ENCODE measurements at places on chromosomes 12 and 14.

GRCh38 chr12:31896514-31897039 is 62.6 kb upstream of the RESF1 start:
- no peak for DNase-seq

DNA sequence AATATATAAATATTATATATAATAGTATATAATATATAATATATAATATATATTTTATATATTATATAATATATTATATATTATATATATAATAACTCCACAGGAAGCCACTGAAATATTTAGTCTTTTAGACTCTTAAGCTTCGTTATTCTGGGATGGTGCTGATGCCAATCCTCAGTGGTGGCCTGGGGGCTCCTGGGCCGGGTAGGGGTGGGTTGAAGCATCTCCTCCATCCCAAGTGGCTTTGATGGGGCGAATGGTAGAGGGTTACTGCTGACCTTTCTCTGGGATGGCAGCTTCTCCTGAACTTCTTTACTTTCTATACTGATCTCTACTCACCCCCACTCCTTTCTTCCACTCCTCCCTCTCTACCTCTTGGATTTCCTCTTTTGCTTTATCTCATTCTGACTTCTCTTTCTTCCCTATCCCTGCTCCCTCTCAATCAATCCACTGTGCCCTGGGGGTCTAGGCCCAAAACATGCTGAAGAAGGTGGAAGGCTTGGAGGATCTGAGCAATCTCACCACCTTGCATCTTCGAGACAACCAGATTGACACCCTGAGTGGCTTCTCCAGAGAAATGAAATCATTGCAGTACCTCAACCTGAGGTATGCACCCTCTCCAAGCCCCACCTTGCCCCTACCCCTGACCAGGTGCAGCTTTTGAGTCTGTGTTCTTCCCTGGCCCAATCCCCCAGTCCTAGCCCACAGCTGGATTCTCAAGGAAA is 4.8 kb upstream of the ENO2 start:
- no peak for DNase-seq

GRCh38 chr12:120234643-120235368 is 30.7 kb downstream of the PXN start:
- peak; percentile 73 for DNase-seq

- no peak for DNase-seq
Measured at GRCh38 chr14:34750670-34751069, 36.3 kb upstream of the CFL2 start.

- DNase-seq, result no peak
Measured at GRCh38 chr12:95764848-95765247, 25.7 kb downstream of the NTN4 start.

- no peak for DNase-seq
Measured at GRCh38 chr12:121740847-121741246, 28.3 kb downstream of the TMEM120B start.

All from putamen (tissue), 1 donor.